ENCODE measurements at places on chromosomes 5 and 9.
A peak's percentile ranks its signal among the peaks of the same experiment; 100 is the strongest.

DNA sequence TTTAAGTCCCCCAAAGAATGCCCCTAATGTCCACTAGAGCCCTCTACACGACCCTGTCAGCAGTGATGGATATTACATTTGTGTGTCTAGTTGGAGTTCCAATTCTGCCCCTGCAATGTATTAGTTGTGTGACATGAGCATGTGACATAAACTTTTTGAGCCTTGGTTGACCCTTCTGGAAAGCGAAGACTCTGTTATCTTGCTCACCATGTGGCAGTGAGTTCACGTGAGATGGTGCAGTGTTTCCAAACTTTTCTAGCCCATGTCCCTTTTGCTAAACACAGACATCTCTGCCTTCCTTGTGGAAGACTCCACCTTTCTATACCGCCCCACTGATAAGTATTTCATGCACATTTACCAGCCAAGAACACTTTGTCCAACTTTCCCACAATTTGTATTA is 87.0 kb upstream of the BOD1 start:
- DNase-seq = no peak

- peak; percentile 66 for DNase-seq
Observed at GRCh38 chr5:121967187-121967586, 5.4 kb downstream of the SRFBP1 start.

GRCh38 chr9:12712532-12712931 is 19.3 kb downstream of the TYRP1 start:
- DNase-seq = no peak

GRCh38 chr9:5263351-5264218 is 32.4 kb downstream of the INSL4 start:
- peak; percentile 30 for DNase-seq

GRCh38 chr9:94082956-94083355 is 1.3 kb upstream of the PTPDC1 start:
- no peak for DNase-seq

DNA sequence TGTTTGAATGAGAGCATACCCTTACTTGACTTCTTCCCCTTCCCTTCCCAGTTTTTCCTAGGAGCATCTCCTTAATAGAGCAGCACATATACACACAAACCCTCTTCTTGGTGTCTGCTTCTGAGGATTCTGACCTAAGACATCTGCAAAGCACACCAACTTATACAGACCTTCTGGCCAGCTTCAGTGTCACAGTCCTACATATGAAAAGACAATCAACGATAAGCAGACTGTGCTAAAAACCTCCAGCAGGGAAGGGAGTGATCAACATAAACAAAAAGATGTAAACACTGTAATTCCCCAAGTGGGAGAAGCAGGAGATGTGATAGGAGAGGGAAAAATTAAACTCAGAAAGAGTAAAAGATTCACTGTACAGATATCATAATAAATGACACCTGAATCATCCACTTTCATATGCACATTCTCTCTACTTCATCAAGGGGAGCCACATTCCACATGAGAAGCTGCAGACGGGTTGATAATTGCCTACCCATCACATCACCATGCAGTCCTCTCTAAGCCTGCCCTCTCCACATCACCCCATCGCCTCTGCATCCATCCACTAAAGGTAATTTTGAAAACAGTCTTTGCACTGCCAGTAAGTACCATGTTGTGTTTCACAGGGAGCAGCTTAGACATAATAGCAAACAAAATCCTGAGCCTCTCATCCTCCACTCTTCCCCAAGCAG is 13.0 kb downstream of the APBA1 start:
- no peak for DNase-seq

- no peak for DNase-seq
Observed at GRCh38 chr5:33837301-33837700, 54.5 kb downstream of the ADAMTS12 start.

DNA sequence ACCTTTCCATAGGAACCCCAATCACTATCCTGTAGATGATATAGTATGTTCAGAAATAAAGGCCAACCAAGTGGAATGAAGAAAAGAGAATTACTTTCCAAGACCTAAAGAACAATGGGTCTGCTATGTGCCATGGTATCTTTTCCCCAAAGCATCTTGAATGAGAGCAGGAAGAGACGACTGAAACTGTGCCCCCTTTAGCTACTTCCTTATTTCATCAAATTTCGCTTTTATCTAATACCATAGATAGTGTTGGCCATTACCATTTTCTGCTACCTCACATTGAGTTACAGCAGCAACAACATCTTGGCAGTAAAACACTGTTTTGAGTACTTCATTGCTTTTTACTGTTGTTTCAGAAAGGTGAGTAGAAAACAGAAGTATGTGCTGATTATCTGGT is 266.6 kb downstream of the CD180 start:
- no peak for DNase-seq

DNA sequence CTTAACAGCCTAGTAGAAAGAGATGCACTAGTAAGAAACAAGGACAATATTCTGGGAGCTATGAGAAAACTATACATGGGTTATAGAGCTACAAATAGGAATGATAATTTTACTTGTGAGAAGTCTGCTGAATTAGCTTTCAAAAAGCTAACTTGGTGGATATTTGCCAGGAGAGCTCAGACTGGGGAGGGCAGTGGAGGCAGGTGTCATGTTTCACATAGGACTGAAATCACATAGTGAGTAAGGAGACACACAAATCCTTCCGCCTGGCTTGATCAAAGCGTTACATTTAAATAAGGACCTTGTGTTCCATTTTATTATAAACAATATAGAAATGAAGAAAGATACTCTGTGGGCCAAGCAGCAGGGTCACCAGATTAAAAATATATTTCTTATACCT is 235.0 kb downstream of the ISL1 start:
- DNase-seq = no peak
